Cerebellar nuclear complex (tissue), 1 donor: ENCODE measurements at places on chromosomes 13 and 19.

DNA sequence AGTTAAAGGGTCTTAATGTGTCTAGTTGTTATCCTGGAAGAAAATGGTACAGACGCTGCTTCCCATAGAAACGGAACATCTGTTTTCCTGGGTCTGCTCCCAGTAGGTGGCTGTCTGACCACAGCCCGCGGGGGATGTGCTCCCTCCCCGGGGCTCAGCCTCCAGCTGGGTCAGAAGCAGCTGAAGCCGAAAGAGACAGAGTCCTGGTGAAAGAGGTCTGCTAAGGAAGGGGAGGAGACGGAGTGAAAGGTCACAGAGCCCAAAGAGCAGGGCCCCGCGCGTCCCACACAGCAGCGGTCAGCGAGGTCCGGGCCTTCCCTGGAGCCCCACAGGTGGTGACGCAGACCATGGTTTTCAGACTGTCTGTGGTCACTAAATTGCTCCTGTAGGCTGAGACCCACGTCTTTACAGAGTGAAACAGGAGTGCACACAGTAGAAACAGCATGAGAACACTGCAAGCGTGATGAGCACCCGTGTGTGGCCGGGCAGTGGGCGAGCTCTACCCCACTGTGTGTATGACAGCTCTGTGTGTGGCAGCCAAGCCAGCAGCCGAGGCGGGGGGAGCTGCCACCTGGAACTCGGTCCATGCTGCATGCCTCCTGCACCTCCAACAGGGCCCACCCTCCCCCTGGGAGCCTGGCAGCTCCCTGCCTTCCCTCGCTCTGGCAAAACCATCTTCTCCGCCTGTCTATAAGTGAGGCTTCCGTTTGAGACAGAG, 52.0 kb upstream of the C13orf46 start:
- no peak for DNase-seq

GRCh38 chr19:38411041-38411712, 8.3 kb downstream of the FAM98C start:
- no peak for DNase-seq

DNA sequence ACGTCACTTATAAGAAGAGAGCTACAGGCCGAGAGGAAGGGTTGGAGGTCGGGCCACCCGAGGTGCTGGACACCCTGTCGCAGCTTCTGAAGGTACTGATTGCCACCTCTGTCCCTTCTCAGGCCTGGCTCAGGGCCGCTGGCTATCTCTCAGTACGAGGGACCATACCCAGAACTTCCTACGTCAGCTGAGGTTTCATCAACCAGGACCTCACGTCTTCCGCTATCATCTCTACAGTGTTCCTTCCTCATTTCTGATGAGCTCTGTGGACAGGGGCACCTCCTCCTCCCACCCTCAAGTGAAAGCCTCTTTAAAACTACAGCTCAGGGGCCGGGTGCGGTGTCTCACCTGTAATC, 58.2 kb upstream of the USE1 start:
- no peak for DNase-seq

GRCh38 chr13:51777921-51778320, 26.0 kb downstream of the DHRS12 start:
- no peak for DNase-seq
